ENCODE measurements at places on chromosomes 6 and 20.

- no peak for DNase-seq
Measured at GRCh38 chr20:48282591-48283228, 497.4 kb upstream of the SULF2 start.

DNA sequence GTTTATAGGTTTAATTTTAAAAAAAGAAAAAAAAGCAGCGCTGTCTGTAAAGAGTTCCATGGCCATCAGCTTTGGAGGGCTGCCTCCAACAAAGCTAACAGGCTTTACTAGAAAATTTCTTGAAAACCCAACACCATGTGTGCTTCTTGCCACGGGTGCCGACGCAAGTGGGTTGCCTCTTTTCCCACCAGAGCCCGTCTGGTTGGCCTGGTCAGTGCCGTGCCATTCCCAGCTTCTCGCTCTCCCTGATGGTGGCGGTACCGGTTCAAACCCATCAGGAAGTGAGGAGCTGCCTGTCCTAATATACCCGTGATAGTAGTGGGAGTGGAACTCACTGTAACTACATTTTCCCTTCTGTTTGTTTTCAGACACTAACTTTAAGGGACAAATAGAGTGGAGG lies 73.7 kb downstream of the CDH4 start:
- DNase-seq: no peak

DNA sequence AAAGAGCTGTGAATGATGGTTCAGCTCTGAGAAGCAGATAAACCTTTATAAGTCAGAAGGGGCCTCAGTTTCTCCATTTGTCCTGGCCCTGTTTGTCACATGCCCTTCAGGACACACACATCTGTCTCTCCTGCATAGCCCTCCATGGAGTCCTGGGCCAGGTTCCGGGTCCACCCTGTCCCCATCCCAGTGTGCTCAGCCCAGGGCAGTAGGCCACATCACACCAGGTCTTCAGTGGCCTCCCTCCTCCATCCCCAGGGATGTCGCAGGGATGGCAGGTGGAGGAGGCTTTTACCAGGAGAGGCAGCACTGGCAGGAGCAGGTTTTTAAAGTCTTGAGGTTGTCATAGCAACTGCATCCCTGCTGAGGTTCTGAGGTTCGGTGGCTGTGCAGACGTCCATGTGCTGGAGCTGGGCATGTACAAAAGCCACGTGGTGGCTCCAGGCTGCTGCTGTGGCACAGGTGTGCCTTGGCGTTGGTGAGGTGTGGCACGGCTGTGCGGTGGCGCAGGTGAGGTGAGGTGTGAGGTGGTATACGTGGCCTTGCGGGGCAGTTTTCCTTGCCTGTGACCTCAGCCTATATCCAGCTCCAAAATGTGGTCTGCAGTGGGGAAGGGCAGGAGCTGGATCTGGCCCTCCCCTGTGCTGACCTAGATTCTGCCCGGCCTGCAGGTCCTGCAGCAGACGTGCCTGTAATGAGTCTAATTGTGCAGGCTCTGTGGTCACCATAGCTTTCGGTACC lies 8.0 kb upstream of the NPBWR2 start:
- no peak for DNase-seq

GRCh38 chr6:52900536-52900935 lies 9.0 kb downstream of the GSTA3 start:
- no peak for DNase-seq

DNA sequence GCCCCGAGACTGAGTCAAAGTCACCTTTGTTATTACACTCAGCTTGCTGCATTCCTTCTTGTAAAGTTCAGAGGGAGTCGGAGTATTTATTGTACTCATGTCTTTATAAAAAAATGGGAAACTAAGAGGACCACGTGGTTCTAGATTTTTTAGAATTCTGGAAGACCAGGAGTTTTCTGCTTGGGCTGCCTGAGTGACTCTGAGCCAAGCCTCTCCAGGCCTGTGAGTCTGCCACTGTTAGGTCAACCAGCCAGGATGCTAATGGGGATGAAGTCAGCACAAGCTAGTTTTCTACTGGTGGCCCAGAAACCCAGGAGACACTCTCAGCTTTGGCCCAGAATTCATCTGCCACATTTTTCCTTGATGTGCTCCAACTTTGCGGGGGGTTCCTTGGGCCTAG lies 453.5 kb upstream of the SULF2 start:
- DNase-seq: no peak

- DNase-seq: no peak
Measured at GRCh38 chr20:16283978-16284377, 289.3 kb downstream of the KIF16B start.

DNA sequence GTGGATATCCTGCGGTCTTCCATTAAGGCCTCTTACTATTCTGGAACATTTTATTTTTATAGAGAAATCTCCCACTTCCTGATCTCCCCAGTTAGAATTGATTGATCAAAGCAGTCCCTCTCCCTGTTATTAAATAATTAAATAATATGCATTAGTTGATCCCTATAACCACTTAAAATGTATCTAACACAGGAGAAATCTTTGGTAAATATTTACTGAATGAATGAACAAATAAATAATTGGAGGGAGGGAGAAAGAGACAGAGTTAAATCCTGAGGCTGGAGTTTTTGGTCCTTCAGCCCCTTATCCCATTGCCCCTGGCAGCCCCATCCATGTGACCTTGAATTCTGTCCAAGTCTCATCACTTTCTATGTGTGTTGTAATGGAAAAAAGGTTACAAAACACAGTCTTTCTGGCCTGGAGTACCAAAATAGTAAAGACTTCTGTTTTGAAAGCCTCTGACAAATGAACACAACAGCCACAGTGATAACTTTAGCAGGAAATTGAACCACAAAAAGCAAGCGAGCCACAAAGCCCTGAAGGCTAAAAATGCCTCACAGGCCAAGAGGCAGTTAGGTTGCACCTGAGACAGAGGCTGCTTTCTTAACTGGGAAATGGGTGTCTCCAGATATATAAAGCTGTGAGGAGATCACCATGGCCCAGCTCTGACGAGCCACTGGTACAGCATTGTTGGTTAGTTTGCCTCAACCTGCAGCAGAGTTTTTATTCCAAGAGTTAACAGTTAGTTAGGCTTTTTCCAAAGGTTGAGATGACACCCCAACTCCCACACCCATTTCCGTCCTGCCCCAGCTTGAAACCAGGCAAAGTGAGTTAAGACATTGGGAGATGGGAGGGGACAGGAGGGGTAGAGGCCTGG lies 11.3 kb downstream of the NT5E start:
- no peak for DNase-seq

GRCh38 chr20:52682237-52682636 lies 289.9 kb upstream of the TSHZ2 start:
- no peak for DNase-seq

DNA sequence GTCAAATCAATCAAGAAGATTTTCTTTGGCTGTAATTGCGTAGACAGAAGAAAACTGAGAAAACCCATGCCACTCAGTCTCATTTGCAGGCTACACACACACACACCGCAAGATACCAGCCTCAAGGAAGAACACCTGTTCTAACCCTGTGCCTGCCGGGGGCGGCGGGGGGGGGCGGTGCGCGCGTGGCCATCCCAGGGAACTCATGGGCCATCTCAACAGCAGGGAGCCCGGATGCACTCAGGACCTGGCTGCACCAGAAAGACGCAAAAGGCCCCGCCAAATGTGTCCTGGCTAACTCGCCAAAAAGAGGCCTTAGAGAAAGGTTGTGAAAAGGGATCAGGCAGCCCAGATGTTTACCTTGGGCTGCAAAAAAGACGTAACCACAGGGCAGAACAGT lies 2.1 kb downstream of the B3GAT2 start:
- no peak for DNase-seq

DNA sequence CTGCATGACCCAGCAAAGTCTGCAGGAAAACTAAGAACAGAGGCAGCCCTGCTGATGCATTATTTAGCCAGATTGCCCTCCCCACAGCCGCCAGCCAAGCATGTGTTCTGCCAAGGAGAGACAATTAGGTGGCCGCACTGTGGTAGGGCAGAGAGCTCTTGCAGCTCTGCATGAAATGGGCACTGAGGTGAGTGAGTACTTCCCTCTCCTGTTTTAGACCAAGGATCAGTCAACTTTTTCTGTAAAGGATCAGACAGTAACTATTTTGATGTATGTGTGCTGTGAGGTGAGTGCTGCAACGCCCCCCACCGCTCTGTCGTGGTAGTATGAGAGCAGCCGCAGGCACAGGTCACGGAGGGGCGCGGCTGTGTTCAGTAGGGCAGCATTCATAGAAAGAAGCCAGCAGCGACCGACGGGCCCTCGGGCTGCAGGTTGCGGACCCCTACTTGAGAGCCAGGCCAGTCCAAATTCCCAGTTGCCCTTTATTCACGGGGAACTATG lies 23.8 kb upstream of the FAM50B start:
- DNase-seq: no peak
